ENCODE measurements at places on chromosomes 16 and 17. TPM values are rescaled to one million over a fixed set of nuclear protein-coding genes. Genes with fewer than 3 reads are reported as not detected.

DNA sequence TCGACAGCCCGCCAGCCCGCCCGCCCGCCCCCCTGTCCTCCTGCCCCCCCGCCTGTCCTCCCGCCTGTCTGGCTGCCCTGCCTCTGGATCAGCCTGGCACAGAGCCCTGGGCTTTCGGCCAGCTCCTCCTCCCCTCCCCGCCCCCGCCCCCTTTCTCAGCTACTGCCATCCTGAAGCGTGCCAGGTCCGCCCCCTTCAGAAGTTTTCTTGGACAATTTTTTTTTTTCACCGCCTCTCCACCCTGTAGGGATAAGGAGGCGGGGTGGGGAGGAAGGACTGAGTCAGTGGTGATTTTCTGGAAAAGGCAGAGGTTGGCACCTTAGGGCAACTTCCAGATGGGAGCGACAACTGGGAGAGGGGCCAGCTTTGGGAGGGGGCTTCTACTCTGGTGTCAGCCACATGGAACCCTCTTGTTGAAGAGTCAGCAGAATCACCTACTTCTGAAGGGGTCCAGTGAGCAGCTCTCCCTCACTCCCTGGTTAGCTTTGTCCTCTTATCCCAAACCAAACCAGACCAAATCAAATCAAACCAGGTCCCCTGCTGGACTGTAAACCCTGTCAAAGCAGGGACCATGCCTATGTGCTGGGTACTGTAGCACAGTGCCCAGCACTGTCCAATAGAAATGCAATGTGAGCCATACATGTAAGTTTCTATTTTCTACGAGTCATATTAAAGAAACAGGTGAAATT is 19.7 kb downstream of the IGF2BP1 start:
- DNase-seq = peak; percentile 80
- H3K4me3 ChIP-seq = no peak overlapping the region
- peaks cover 36% of the 10 kb centered on the region for H3K4me1 ChIP-seq
- H3K27me3 ChIP-seq = no peaks in the 10 kb centered on the region
- peak overlapping the region; percentile 50 for H3K27ac ChIP-seq

DNA sequence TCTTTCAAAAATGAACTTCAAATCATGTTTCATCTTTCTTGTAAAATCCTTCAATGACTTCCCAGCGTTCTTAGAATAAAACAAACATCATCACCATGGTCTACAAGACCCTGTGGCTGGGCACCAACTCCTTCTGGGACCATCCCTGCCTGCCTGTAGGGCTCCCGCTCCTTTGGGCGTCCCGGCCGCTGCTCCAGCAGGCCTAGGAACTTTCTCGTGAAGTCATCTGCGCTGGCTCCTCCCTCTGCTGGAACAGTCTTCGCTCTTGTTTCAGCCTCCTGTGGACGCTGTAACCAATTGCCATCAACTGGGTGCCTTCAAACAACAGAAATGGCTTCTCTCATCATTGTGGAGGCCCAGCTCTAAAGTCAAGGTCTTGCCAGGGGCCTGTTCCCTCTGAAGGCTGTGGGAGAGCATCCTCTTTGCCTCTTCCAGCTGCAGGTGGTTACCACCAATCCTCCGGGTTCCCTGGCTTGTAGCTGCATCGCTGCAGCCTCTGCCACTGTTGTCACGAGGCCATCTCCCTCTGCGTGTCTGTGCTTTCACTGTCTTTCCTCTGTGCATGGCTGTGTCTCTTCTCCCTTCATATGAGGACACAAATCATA is 185.5 kb upstream of the SDK2 start:
- H3K4me1 ChIP-seq = no peaks in the 10 kb centered on the region
- no peaks in the 10 kb centered on the region for H3K27me3 ChIP-seq
- DNase-seq = no peak
- H3K27ac ChIP-seq = no peak overlapping the region
- H3K36me3 ChIP-seq = no peaks in the 10 kb centered on the region

DNA sequence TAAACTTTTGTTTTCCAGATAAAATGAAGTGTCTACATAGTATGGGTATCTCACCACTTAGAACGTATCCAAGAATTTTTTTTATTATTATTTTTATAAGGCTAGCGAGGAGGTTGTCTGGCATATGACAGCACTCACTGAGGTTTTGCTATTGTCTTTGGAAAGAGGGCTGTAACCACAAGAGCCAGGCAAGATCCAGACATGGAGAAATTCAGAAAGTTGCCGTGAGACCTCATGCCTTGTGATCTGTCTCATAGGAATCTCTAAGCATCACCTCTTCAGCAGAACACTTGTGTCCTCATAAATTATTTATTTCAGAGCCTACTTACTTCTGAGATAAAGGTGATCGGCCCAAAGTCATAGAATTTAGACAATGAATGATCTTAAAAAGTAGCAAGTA is 410.8 kb downstream of the CDH11 start:
- H3K36me3 ChIP-seq = no peaks in the 10 kb centered on the region
- no peaks in the 10 kb centered on the region for H3K4me1 ChIP-seq
- DNase-seq = no peak
- H3K27ac ChIP-seq = no peak overlapping the region
- no peak overlapping the region for H3K4me3 ChIP-seq

The KCNJ12 gene
- under 0.01 TPM for total RNA-seq

- no peak overlapping the region for H3K4me3 ChIP-seq
- peaks cover 20% of the 10 kb centered on the region for H3K4me1 ChIP-seq
- H3K27ac ChIP-seq = no peak overlapping the region
- DNase-seq = no peak
- no peaks in the 10 kb centered on the region for H3K36me3 ChIP-seq
Measured at GRCh38 chr16:11203111-11203623, 52.8 kb downstream of the SOCS1 start.

The CD300H gene
- total RNA-seq = not detected

- no peak overlapping the region for H3K4me3 ChIP-seq
- H3K27me3 ChIP-seq = no peaks in the 10 kb centered on the region
- peaks cover 3% of the 10 kb centered on the region for H3K4me1 ChIP-seq
- H3K27ac ChIP-seq = no peak overlapping the region
- DNase-seq = no peak
Measured at GRCh38 chr17:72346306-72346705, 225.5 kb downstream of the SOX9 start.

- H3K36me3 ChIP-seq = no peaks in the 10 kb centered on the region
- peaks cover 3% of the 10 kb centered on the region for H3K27me3 ChIP-seq
- no peak overlapping the region for H3K27ac ChIP-seq
- H3K4me3 ChIP-seq = no peak overlapping the region
- peaks cover 9% of the 10 kb centered on the region for H3K4me1 ChIP-seq
Measured at GRCh38 chr17:48241131-48241591, 133.6 kb downstream of the SNX11 start.

The TRAF4 gene
- 27.5 TPM for total RNA-seq

- H3K4me1 ChIP-seq = no peaks in the 10 kb centered on the region
- no peak overlapping the region for H3K4me3 ChIP-seq
- H3K36me3 ChIP-seq = no peaks in the 10 kb centered on the region
- H3K27me3 ChIP-seq = no peaks in the 10 kb centered on the region
- no peak overlapping the region for H3K27ac ChIP-seq
- DNase-seq = no peak
Measured at GRCh38 chr16:80802138-80802537, 2.3 kb downstream of the CDYL2 start.

- DNase-seq = peak; percentile 63
- H3K36me3 ChIP-seq = no peaks in the 10 kb centered on the region
- H3K4me1 ChIP-seq = 0 out of 2 replicates have a peak, but pooled peaks cover 3% of the 10 kb centered on the region
- H3K27ac ChIP-seq = no peak within 1 kb of the TSS
Measured at GRCh38 chr17:55264645-55265298, at the start of gene HLF. Gene HLF, plus strand, starts transcription at chr17:55264960. Its CDS starts 525 bp downstream, at chr17:55265485.

DNA sequence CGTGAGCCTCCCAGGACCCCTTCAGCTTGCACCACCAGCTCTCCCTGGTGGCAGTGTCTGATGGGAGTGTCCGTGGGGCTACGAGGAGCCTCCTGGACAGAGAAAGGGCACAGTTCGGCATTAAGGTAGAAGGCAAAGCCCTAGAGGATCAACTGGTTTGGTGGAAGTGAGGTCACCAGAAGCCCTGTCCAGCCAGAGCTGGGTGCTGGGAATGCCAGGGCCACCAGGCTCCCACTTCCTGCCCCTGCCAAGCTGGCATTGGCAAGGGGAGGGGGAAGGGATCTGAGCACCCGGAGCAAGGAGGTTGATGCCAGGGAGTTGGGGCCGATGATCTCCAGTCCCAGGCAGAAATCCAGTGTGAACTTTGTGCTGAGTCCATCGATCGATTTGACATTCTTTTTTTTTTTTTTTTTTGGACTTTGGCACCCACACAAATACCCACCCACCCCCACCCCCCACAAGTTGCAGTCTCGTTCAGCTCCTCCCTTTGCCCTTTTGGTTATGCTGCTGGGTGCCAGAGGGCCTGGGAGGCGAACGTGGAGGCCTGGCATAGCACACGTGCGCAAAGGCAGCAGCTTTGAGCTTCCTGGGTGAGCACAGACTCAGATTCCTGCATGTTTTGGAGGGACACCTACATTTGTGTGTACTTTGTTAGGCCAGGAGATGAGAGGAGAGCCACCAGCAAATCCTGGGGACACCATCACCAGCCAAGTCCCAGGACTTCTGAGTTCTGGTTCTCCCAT is 2.1 kb downstream of the NHERF1 start:
- H3K4me1 ChIP-seq = peaks cover 8% of the 10 kb centered on the region
- DNase-seq = no peak
- H3K36me3 ChIP-seq = no peaks in the 10 kb centered on the region
- H3K27me3 ChIP-seq = no peaks in the 10 kb centered on the region

DNA sequence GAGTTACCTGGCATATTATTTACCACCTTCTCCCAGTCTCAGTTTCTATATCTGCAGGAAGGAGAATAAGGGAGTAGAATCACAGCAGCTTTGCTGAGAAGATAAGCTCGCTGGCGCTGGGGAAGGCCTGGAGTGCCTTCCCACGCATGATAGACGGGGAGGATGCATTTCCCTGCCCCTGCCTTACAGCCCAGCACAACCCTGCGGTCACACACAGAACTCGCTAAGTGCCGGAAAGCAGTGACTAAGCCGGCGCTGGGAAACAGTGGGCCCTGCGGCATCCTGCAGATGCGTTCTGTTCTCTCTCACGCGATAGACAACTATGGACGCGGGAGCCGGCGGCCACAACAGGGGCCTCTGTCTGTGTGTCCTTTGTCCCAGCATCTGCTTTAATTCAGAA is 4.8 kb downstream of the CA5A start:
- peaks cover 16% of the 10 kb centered on the region for H3K27me3 ChIP-seq
- DNase-seq = no peak
- H3K4me3 ChIP-seq = no peak overlapping the region
- no peak overlapping the region for H3K27ac ChIP-seq
- H3K4me1 ChIP-seq = no peaks in the 10 kb centered on the region

DNA sequence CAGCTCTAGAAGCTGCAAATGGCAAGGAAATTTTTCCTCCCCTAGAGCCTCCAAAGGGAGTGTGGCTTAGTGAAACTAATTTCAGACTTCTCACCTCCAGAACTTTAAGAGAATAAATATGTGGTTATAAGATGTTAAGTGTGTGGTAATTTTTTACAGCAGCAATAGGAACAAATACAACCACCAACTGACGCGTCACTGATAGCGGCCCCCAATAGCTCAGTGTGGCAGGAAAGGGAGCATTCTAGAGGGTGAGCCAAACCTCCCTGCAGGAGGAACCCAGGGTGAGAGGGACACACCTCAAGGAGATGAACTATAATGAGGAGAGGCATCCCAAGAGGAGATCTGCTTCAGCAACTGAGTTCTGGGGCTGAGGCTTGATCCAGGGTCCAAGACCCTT is 4.0 kb downstream of the CCL4 start:
- no peak overlapping the region for H3K27ac ChIP-seq
- H3K36me3 ChIP-seq = no peaks in the 10 kb centered on the region

DNA sequence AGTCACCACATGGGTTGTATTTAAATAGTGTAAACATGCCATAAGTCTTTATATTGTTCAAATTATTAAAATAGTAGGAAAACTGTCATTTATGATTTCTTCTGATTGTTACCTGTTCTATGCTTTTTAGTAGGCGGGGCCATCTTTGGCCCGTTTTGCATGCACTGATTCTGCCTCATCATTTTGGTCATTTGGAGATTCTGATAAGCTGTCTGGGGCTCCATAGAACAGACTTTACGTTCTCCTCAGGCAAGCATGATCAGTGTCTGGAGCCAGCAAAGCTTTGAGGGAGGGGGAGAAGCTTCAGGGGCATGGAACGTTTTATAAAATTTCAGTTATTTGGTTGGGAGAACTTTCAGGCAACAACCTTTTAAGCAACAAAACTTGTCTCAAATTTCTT is 8.8 kb downstream of the NDEL1 start:
- no peak overlapping the region for H3K4me3 ChIP-seq
- H3K36me3 ChIP-seq = peaks cover 30% of the 10 kb centered on the region
- H3K4me1 ChIP-seq = peaks cover 2% of the 10 kb centered on the region
- H3K27ac ChIP-seq = no peak overlapping the region
- no peak for DNase-seq

The SKAP1 gene
- total RNA-seq = not detected

- H3K27me3 ChIP-seq = no peaks in the 10 kb centered on the region
- H3K27ac ChIP-seq = no peak overlapping the region
- H3K4me3 ChIP-seq = no peak overlapping the region
- H3K36me3 ChIP-seq = no peaks in the 10 kb centered on the region
- H3K4me1 ChIP-seq = peaks cover 5% of the 10 kb centered on the region
Measured at GRCh38 chr17:29378500-29378899, 11.7 kb upstream of the TAOK1 start.

DNA sequence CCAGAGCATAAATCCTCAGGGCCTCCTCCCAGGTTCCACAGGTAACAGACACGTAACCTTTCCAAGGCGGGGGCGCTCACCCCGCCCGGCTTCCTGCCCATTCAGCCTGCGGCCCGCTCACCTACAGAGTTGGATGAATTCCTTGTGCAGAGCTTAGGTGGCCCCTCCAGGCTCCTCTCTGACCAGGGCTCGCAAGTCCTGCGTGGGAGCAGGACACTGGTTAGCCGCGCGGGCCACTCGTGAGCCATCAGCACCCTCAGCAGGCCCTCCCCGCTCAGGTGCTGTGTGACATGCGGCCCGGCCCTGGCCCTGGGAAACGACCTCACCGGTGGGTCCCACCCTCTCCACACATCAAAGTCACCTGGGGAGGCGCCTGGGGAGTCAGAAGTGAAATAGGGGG is 528 bp downstream of the TERB1 start:
- DNase-seq = no peak
- H3K27me3 ChIP-seq = no peaks in the 10 kb centered on the region
- H3K27ac ChIP-seq = no peak overlapping the region
- H3K4me3 ChIP-seq = no peak overlapping the region

The GPR179 gene
- total RNA-seq = not detected

The ZNF469 gene
- total RNA-seq = 1.4 TPM

The FSCN2 gene
- 0.28 TPM for total RNA-seq

GRCh38 chr16:60686824-60687223 is 1349.4 kb downstream of the CDH8 start:
- H3K4me3 ChIP-seq = no peak overlapping the region
- H3K27ac ChIP-seq = no peak overlapping the region
- no peak for DNase-seq
- H3K36me3 ChIP-seq = no peaks in the 10 kb centered on the region

DNA sequence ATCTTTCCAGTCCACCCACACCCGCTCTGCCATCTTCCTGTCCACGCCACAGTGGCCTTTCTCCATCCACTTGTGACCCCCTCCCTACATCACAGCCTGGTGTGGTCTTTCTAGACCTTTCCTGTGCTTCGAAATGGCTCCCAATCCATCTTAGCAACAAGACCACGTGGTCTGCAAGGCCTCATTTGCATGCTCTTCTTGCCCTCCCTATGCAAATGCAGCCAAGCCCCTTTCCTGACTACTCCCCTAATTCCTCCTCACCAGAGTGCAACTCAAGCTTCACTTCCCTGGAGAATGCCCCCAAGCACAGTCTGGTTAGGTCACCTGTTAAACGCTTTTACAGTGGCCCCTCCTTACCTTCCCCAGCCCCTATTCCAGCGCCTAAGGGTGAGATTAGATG is 6.1 kb downstream of the PPP1R9B start:
- no peak for DNase-seq
- peaks cover 22% of the 10 kb centered on the region for H3K4me1 ChIP-seq
- H3K27ac ChIP-seq = no peak overlapping the region
- H3K27me3 ChIP-seq = no peaks in the 10 kb centered on the region
- no peak overlapping the region for H3K4me3 ChIP-seq

The IL17C gene
- total RNA-seq = not detected

The PTGES3L gene
- total RNA-seq = 2.2 TPM

The HEATR3 gene
- total RNA-seq = 25.3 TPM
